ENCODE measurements at places on chromosomes 16 and 17.
A peak's percentile ranks its signal among the peaks of the same experiment; 100 is the strongest.

DNA sequence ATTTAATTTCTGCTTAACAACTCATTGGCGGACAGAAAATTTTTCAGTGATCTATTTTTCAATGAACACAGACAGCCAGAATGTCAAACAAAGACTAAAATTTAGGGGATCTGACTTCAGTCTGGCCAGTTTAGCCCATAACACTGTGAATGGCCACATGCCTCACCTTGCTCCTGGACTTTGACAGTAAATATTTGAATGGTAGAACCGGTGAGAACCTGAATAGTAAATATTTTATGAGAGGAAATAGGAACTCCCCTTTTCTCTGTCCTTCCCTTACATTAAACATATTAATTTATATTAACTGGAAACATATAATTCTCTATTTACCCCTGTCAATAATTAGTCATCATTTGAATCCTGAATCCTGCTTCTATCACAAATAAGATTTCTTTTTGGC, 942.1 kb downstream of the KCNJ2 start:
- DNase-seq, result no peak

DNA sequence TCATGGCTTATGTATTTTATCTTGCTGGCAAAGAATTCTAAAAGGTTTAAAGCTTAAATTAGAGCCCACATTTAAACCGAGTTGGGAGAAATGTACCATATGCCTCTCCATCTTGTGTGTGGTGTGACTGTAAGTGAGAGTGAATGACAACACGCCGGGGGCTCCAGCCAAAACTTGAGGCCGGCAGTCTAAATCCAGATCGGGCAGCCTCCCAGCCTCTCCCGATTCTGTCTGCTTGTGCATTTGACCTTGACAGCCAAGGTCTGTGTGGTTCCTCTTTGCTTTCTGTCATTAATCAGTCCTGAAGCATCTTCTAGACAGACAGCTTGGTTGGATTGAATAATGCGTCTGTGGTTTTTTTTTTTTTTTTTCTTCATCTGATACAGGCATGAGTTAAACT, 1093.2 kb upstream of the EEF2KMT start:
- DNase-seq, result no peak

DNA sequence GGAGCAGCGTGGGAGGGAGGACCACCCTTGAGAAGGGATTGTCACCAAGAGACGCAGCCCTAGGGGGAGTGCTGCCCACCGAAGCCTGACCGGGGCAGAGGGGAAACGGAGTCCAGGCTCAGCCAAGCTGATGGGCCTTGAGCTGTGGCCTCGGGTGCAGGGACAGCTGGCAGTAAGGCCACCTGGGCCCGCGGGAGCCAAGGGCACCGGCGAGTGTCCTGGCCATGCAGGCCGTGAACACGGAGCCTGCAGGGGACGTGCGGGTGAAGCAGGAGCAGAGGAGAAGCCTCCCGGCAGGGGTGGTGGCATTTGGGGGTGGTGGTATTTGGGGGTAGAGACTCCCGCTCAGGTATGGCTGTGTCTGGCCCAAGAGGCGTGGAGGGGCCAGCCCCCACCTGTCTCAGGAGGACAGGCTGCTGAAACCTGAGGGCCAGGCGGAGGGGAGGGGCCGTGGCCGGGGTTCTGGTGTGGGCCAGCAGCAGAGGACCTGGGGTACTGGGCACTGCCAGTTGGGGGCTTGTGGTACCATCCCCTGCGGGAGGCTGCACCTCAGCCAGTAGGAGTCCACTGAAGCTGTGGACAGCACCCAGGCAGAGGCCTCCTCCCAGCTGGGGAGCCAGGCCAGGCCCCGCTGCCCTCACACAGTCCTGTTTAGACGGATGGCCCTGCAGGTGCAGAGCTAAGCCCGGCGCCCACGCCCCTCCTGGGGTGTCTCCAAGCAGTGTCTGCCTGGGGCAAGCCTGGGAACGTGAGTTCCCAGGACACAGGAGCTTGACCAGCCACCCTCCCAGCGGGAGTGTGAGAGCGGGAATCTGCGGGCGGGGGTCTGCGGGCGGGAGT, 4.5 kb downstream of the GNPTG start:
- no peak for DNase-seq

DNA sequence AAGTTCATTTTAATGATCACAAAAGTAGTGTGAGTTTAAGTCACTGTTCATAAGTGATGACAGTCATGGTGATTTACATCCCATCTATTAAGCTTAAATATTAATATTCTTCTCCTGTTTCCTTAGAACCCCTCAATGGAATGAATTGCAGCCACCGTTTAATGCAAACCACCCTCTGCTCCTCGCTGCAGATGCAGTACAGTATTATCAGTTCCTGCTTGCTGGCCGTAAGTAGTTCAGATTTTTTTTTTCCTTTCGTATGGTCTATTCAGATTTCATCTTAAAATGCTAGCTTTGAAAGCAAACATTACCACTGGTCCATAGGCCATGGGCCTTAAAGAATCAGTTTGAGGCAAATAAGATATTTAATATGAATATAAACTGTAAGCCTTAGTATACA, 359.0 kb upstream of the TBX2 start:
- no peak for DNase-seq

DNA sequence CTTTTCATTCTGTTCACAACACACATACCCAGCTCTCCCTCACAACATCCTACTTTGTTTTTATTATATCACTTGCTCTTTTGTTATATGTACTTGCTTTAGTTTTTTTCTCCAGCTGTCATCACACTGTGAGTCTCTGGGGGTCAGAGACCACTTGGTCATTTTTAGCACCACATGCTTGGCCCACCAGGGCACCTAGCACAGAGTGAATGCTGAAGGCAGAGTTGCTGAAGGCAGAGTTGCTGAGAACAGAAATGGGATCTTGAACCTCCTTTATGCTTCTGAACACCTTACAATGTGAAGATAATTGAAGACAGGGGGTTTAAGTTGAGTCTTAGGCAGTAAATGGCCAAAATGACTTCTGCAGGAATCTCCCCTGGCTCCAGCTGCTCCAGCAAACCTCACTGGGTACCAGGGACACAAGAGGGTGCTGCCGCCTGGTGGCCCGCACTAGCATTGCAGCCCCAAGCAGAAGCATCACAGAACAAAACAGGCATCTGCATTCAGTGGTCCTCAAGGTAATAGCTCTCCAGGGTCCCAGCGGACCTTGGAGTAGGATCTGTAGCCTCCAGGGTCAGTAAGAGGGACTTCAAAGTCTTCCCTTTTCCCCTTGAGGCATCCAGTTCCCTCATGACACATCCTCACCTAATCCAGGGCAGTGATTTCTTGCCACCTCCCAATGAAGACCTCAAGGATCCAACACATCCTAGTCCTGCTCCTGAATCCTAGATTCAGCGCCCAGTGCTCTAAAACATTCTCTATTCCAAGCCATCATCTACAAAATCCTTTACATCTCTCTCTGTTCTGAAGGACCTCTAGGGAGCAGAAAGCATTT, 1972.6 kb downstream of the TP53TG3F start:
- DNase-seq, result no peak

DNA sequence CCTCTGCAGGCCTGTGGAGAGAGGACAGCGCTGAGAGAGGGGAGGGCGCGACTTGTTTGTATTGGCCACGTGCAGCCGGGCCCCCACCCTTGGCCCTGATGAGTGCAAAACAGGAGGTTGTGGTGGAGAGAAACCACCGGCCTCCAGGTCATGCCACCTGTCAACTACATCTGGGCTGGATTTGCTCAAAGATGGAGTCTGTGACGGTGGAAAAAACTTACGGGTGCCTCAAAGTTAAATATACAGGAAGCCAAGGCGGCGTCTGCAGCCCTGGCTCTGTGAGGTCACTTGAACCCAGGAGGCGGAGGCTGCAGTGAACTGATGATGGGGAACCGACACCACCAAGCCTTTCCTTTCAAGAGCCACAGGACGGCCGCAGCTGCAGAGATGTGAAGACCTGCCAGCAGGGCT, 15.7 kb downstream of the C16orf74 start:
- DNase-seq, result no peak

GRCh38 chr17:80453998-80454556, 22.3 kb downstream of the NPTX1 start:
- no peak for DNase-seq

DNA sequence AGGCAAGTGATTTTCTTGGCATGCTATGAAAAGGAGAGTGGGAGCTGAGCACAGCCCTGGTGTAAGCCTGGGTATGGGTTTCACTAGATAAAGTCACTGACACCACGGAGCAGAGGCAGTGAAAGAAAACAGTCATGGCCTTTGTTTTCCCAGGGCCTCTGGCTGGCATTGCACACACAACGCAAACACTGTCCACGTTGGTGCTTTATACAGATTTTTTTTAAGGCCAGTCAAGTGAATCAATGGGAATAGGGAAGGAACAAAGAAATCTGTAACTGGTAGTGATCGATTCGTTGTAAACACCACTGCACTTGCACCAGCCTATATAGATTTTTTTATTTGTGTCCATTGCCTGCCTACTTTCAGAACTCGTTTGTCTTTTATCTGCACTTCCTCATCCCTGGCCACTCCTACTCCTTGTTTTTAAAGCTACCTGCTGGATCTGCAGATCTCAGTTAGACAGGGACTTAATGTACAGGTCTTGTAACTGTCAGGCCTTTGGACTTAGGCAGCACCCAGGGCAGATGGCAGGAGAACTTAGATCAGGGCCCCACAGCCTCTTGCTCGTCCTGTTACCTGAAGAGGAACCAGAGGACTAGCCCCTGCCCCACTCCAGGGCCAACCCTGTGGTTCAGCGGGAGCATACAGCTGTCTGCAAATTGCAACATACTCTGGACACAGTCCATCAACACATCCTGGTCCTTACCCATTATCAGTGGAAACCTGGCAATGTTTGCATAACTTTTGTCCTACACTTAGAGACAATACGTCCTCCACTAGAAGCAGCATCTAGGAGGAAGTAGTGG, 10.6 kb upstream of the TMIGD1 start:
- peak; percentile 32 for DNase-seq

DNA sequence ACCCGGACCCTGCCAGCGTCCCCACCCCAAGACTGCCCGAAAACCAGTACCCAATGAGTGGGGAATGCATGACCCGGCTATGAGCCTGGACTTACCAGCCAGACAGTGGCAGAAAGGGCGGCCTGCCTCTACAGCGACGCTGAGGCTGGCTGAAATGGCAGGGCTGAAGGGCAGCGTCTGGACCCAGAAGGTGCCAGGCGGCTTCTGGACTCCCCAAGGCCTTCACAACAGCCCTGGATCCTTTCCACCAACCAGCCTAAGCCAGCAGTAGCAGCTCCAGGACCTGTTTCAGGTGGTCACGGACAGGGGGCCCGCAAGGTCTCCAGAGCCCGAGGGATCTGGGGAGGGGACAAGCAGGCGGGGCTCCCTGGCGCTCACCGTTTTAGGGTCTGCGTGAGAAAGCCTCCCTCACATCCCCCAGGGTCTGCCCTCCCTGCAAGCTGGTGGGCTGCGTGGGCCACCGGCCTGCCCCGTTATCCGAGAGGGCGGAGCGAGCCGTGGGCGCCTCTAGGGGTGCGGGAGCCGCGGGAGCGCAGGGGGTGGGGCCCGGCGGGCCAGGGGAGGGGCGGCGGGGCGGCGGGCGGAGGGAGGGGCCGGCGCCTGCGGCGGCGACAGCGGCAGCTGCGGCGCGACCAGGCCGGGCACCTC, at the start of gene RIPOR1:
RIPOR1 (plus strand) TSS at position 608 of the 648 bp plus-strand sequence. CDS start 9,618 bp downstream, outside the sequence.
- DNase-seq, result no peak

DNA sequence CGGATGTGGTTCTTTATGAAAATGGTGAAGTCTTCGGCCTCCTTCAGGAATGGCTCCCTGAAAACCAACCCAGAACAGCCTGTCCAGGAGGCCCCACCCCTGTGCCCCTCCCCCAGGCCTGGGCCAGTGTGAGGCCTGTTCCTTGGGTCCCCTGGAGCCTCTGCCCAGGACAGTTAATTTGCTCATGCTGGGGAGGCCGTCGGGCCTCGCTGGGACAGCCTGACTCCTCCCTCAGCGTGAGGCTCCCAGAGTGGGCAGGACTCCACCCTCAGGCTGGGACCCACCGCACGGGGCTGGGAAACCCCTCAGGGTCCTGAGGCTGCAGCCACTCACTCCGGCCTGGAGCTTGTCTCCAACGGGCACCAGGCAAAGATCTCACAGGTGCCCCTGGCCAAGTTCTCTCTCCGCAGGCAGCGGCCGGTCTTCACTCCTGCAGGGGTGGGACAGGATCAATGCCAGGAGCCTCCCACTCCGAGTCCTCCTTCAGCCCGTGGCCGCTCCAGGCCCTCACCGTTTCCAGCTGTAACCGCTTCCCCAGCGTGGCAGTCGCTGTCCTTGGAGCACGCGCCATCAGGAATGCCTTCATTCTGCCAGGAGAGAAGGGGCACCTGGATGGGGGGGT, 5.8 kb downstream of the P2RX5 start:
- no peak for DNase-seq

GRCh38 chr16:29911676-29912010, 11.4 kb downstream of the ASPHD1 start:
- no peak for DNase-seq

DNA sequence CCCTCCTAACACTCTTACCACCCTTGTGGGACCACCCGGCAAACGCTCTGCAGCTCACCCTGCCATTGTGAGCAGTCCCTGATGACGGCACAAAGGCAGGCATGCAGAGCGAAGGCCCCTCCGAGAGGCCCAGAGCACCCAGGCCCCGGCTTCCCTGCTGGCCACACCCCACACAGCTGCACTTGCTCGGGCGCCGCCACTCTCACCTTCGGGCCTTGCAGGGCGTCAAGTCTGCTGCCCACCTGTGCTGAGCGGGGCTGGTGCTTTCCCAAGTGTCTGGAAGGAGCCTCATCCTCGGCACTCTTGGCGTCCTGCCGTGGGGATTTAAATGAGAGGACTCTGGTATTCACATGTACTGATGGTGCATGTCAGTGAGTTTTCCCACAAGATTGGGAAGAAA, 30.3 kb upstream of the FASN start:
- no peak for DNase-seq

DNA sequence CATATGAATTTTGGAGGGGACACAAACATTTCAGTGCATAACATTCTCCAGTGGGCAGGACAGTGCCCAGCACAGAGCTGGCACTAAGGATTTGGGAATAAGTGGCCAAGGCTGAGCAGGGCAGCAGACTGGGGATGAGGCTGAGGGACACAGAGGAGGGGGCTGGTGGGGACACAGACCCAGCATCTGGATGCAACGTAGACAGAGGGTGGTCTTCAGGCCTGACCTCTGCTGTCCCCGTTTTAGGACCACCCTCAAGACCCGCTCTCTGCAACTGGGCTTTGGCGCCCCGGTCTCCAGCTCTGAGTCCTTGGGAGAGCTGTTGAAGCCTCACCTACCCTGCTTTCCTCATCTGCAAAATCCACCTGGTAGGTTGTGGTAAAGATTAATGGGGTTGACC, 3.3 kb upstream of the PRSS33 start:
- DNase-seq, result no peak

DNA sequence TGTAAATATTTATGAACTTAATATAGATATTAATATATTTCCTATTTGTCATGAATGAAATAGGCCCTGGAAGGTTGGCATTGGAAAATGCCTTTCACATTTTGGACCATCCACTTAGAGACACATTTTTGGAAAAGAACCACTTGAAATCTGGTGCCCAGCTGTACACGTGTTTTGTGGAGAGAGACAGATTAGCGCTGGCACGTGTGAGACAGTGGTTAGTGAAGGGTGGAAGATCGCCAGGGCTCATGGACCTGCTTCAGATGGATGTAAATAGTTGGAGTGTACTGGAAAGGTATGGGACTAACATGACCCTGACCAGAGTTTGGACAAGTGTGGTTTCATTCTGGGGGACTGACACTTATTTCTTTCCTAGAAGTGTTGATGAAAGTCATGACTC, 222.9 kb downstream of the PRKCA start:
- no peak for DNase-seq

- DNase-seq, result no peak
Measured at GRCh38 chr17:76013377-76013932, 12.8 kb downstream of the CDK3 start.

GRCh38 chr16:8678068-8678927, 3.9 kb downstream of the ABAT start:
- peak; percentile 75 for DNase-seq
